ENCODE measurements at places on chromosomes 4 and X.

DNA sequence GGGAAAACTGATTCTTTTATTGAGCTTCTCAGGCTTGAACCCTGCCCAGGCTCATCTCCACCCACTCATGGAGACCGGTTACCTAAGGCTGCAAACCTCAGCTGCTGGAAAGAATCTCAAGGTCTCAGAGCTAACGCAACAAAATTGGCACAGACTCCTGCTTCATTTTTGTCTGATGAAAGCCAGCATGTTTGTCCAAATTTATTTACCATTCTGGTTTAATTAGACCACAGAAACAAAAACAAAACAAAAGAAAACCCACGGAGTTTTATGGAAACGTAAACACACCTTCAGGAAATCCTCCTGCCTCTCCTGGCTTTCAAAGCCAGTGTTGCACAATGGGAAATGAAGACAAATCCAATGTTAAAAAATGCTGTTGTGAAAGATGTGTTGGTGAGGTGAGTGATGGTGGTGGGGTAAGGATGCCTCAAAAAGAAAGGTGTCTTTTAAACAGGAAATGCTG, 56.4 kb upstream of the PDLIM3 start:
- no peak for DNase-seq

- DNase-seq: peak; percentile 38
Measured at GRCh38 chrX:39859991-39860861, 237.5 kb downstream of the BCOR start.

GRCh38 chrX:28981952-28982351, 394.7 kb downstream of the IL1RAPL1 start:
- DNase-seq: no peak

- DNase-seq: no peak
Measured at GRCh38 chr4:138182838-138183426, 59.2 kb downstream of the SLC7A11 start.

DNA sequence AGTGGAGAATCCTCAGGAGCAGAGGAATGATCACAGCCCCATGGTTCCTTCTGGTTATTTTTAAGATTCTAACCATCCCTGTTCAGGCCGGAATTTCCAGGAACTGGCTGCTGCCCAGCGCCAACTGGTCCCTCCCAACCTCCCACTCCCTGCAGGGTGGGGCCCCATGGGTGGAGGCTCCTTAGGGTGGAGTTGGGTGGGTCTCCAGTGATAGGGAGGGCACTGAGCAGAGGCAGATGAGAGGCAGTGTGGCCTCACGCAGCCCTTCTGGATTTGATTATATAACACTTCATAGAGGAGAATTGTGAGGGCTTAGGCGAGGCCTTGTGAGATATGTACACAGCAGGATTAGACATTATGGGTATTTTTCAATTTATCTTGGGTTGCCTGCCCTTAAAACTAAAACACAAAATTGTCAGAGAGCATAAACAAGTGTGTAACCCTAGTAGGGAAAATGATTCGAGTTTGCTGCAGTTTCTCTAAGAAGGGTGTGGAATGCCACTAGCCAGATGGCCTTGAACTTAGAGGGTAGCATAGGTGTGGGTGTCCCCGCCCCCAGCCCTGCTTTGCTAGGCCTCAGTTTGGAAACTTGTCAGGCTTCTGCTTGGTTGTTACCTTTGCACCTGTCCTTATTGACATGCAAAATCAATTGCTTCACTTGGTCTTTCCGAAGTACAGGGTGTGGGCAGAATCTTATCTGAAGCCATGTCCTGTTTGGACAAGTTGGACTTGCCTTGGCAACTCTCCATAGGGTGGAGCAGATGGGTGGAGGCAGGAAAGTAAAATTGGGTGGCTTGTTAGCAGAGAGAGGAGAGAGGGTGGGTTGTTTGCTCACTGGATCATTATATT, 9.4 kb downstream of the KLF3 start:
- no peak for DNase-seq

DNA sequence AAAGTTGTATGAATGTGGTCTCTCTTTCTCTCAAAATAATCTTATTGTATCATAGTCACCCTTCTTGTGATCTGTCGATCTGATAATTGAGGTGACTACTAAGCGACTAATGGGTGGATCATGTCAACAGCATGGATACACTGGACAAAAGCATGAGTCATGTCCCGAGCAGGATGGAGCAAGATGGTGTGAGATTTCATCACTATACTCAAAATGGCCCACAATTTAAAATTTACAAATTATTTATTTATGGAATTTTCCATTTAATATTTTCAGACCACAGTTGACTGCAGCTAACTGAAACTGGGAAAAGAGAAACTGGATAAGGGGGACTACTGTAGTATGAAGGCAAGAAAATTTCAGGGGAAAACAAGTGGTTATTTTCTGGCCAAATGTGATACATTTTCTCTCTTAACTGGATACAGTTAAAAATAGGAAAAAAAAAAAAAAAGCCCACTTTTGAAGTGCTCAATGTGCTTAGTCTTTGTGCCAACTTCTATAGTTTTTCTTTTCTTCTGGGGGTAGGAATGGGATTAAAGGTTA, 25.3 kb downstream of the FAM241A start:
- DNase-seq: no peak

DNA sequence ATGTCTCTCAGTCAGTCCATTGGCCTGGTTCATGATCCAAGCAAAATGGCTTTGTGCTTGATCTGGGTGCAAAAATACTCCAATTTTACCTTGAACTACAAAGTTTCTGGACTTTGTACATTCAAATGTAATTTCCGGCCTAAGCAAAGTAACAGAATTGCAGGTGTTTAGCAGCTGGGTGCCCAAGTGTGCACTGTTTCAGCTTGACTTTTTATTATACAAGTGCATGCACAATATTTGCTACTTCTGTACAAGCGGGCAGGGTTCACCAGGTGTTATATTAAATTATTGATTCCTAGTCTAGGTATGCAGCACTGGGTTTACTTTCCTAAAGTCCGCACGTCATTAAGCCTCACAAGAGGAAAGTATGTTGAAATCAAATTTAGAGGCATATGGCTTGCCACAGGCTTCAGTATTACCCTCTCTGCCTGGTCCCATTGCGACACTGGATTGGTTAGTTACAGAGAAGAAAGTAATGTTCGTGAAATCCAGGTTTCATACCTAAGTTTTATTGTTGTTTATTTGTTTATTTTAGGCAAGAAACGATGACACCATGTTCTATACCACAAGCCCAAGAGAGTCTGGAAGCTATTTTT, 376.9 kb upstream of the CTSO start:
- DNase-seq: no peak

- DNase-seq: no peak
Measured at GRCh38 chr4:139919521-139919920, 234.5 kb downstream of the MAML3 start.

GRCh38 chr4:38090455-38091246, 130.5 kb downstream of the PTTG2 start:
- no peak for DNase-seq

DNA sequence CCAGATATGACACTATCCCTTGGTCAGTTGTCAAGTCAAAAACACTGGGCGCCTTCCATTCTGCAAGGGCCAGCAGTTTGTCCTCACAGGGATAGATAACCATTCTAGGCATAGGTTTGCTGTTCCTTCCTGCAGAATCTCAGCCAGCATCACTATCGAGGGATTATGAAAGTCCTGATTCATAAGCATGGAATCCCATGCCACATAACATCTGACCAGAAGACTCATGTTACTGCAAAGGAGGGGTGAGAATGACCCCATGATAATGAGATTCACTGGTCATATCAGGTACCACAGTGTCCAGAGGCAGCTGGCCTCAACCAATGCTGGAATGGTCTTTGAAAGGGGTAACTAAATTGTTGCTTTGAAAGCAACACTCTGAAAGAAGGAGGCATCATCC, 84.7 kb downstream of the OTC start:
- DNase-seq: no peak

- no peak for DNase-seq
Measured at GRCh38 chrX:84186603-84187532, 1.1 kb downstream of the RPS6KA6 start.

GRCh38 chr4:158767451-158767850, 1.4 kb upstream of the FNIP2 start:
- no peak for DNase-seq

- no peak for DNase-seq
Measured at GRCh38 chr4:56937262-56937661, 29.6 kb downstream of the REST start.

DNA sequence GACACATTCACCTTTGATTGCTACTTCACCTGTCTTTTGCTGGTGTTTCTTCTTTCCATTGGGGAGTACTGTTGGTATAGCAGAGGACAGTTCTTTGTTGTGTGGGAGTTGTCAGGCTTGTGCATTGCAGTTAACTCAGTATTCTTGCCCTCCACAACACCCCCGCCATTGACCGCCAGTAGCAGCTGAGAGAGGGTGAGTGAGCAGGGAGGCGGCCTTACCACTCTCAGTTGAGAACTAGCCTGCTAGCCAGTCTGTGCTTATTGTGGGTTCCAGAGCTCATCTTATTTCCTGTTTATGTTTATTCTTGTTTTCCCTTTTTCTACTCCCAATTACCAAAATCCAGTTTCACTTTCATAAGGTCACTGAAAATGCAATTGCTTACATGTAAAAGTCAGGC, 52.2 kb downstream of the STIM2 start:
- no peak for DNase-seq

GRCh38 chrX:120690344-120690743, 60.5 kb upstream of the C1GALT1C1 start:
- no peak for DNase-seq

DNA sequence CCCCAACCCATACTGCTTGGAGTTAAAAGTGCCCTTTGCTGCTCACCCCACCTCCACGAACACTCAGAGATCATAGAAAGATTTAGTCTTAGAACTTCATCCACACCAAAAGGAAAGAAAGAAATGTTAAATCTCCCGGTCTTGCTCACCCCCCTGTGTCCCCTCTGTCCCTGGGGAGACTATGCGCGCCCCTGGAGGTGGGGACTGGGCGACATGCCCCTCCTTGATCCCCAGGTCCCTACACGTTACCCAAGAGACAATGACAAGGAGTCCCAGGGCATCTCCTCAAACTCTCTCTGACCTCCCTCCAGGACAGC, 620 bp downstream of the ITM2A start:
- no peak for DNase-seq

GRCh38 chrX:121831601-121832000, 784.2 kb downstream of the GLUD2 start:
- DNase-seq: no peak

- DNase-seq: no peak
Measured at GRCh38 chrX:103614999-103615398, 7.2 kb downstream of the TCEAL3 start.

DNA sequence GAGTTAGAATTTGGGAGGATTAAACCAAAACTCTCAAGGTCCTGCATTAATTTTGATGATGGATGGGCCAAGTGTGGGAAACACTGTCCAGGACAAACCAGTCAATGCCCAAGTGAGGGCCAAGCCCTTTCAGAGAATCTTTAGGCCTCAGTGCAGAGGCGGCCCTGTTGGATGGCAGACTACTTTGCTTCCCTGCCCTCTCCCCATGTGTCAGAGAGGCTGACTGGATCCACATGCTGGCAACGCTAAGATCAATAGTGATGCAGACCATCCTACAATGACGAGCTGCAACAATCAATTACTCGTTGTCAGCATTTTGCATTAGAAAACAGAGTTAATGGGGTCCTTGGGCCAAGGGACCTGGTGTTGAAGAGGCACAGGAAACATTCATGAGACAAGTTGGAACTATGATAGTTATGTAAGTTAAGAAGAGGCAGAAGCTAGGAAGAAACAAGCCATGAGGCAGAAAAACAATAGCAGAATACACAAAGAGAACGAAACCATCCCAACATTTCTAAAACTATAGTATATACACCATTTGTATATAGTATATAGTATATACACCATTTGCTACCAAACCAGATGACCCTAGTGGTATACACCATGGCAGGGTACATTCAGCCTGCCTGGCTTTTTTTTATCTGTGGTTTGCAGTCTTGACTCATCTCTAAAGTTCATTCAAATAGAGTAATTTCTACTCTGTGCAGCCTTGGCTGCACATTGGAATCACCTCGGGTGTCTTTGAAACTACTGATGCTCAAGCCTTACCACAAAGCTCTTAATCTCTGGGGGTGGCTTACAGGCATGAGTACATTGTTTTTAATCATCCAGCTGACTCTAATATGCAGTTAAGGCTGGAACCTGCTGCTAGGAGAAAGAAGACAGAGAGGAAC, 147.7 kb upstream of the GYPA start:
- no peak for DNase-seq

DNA sequence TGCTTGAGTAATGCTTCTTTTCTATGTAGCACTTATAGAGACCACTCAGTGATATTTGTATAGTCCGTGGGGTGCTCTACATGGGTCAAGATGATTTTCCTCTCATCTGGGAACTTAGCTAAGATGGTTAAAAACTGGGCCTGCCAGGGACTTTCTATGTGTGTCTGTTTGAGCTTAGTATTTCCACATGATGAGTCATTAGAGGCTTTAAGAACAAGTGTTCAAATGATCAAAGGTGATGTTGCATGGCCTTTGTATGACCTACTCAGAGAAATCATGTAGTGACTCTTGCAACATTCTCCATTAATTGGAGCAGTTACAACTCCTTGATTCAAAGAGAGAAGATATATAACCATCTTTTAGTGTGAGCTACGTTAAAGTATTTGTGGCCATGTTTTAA, 1480.5 kb upstream of the IGFBP7 start:
- no peak for DNase-seq

DNA sequence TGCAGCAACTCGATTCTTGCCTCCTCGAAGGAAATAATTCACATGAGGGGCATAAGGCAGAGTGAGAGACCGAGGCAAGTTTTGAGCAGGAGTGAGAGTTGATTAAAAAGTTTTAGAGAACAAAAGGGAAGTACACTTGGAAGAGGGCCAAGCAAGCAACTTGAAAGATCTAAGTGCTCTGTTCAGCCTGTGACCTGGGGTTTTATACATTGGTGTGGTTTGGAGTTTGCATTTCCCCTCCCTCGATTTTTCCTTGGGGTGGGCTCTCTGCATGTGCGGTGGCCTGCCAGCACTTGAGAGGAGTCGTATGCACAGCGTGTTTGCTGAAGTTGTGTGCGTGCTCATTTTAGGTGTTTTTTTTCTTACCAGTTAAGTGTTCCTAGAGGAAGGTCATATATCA, 356.4 kb downstream of the KLHL4 start:
- DNase-seq: no peak

DNA sequence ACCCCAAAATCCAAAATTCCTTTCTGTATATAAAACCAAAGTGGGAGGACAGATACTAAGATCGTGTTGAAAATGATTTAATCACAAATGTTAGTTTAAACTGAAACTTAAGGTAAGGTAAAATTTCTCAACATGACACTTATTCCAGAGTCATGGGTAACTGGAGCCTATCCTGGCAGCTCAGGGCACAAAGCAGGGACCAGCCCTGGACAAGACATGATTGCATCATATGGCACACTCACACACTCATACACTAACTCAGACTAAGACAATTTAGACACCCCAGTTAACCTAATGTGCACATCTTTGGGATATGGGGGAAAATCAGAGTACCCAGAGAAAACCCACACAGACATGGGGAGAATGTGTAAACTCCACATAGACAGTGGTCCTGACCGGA, 244.1 kb upstream of the TEX13A start:
- DNase-seq: no peak
